ENCODE measurements at places on chromosomes 6 and 20.

GRCh38 chr20:50645253-50646068 lies 45.9 kb downstream of the RIPOR3 start:
- DNase-seq, result no peak

DNA sequence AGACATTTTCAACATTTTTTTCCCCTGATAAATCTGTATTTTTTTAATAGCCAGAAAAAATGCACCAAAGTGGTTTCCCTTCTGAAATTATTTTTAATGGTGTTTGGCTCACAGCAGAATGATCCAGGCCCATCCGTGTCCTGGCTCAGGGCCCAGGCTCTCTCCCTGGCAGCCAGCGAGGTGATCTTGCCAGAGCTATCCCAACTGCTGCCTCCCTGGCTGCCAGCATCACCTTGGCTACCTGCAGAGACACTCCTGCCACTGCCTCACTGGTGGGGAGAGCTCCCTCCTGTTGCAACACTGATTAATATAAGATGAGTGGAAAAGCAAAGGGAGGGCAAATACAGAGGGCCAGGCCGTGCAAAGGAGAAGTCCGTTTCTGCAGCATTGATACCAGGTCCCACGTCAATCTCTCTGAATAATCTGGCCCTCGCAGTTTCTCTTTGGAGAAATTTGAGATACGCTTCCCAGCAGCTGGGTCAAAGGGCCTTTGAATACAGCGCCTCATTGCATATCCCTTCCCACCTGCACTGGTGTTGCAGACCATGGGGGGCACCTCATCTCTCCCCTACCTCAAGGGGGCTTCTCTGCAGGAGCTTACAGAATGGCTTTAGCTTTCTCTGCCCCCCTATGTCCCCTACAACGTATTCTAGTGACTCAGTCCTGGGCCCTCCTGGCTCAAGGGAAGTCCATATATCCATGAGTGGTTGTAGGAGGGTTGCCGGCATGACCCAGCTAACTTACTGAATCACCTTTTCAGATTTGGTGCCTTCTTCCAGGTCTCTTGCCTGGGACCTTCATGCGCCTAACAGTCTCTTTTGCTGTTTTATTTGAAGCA lies 12.8 kb upstream of the DSTN start:
- DNase-seq, result no peak

DNA sequence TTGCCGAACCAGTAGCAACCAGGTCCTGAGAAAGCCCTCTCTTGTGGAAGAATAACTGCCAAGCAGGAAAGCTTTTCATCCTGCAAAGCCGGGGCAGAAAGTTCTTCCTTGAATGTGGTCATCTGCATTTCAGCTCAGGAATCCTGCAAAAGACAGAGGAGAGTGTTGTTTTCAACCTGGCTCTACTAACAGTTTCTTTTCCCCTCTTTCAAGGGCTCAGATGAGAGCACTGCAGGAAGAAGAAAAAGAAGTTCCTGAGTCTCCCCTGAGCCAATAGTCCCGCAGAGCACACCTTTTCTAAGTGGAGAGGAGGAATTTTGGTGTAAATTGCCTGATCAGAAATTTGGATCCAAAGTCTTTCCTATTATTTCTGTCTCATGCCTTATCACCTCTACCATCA lies 10.7 kb downstream of the HLA-DRB1 start:
- no peak for DNase-seq

- DNase-seq, result no peak
Measured at GRCh38 chr6:114272582-114272981, 70.2 kb downstream of the HS3ST5 start.

DNA sequence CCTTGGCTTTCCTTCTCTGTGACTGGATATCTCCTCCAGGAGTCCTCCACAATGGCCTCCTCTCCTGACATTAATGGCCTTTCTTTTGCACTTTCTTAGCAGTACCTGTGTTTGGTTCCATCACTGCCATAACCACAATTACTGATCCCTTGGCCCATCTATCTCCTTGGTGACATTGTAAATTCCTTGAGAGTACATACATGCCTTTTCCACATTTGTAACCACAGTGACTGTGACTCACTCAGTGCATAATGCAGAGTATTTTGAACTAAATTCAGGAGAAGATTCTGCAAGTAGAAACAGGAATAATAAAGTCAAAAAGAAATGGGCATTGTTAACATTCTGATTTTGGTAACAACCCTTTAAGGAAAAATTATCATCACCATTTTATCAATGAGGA lies 197.2 kb upstream of the SOX4 start:
- DNase-seq, result no peak

- DNase-seq, result no peak
Measured at GRCh38 chr20:13644010-13644409, 5.3 kb upstream of the TASP1 start.

DNA sequence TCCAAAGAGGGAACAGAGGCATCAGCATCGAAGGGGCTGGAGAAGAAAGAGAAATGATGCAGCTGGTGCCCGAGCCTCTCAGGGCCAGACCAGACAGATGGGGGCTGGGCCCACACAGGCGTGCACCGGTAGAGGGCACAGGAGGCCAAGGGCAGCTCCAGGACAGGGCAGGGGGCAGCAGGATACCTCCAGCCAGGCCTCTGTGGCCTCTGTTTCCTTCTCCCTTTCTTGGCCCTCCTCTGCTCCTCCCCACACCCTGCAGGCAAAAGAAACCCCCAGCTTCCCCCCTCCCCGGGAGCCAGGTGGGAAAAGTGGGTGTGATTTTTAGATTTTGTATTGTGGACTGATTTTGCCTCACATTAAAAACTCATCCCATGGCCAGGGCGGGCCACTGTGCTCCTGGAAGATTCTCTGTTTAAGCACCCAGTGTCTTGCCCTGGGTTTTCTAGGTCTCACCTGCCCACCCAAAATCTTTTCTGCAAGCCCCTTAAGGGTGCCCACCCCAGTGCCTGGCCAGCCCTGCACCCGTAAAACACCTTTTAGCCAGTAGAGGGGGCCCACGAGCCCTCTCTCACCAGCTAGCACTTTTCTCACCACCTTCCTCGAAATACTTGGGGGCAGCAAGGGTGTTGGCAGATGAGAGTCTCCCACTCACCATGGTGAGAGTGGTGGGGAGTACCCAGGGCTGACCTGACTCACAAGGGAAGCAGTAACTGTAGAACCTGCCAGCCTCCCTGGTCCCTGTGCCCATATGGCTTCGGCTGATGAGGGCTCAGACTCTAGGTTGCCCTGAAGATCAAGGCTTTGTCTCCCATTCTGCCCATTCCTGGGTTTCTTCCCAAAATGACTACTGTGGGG lies 35.7 kb upstream of the ID1 start:
- peak; percentile 69 for DNase-seq

DNA sequence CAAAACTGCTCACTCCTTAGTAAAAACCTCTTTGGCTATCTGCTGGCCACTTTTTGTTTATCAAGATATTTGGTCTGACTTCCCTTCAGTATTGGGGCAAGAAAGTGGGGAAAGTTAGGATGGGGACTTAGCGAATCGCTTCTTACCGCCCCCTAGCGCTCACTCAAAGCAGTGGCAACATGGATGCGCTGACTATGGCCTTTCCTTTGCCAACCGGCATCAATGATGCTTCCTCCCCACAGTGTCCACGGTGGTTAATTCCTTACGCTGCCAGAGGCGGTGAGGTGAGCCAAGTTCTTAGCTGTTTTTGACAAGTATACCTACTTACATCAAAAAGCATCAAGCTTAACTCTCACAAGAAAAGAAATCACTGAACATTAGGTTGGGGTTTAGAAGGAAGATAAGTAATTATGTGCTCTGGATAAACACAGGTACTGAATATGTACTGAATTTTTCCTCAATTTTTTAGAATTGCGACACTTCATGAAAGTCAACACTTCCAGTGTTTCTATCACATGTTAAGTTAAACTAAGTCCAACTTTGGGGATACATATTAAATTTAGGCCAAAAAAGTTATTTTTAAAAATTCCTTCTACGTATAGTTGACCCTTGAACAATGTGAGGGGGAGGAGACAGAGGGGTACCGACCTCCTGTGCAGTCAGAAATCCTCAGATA lies 86.7 kb downstream of the GMDS start:
- DNase-seq, result no peak
